ENCODE measurements at places on chromosomes 3 and 15.

DNA sequence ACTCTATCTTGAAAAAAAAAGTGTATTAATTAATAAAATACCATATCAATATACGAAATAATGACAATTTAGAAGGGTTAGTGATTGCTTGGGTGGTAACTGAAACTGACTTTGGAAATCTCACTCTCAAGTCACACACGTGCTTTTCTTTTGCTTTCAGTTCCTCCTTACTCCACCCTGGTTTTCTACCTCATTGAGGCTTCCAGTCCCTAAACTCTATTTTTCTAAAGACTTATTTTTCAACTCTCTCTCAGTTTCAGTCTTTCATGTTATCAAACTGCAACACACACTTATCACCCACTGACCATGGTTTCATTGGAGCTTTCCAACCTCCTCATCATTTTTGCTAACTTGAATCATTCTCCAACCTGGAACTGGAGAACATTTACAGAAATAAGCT is 23.5 kb downstream of the IL12A start:
- no peak for DNase-seq

DNA sequence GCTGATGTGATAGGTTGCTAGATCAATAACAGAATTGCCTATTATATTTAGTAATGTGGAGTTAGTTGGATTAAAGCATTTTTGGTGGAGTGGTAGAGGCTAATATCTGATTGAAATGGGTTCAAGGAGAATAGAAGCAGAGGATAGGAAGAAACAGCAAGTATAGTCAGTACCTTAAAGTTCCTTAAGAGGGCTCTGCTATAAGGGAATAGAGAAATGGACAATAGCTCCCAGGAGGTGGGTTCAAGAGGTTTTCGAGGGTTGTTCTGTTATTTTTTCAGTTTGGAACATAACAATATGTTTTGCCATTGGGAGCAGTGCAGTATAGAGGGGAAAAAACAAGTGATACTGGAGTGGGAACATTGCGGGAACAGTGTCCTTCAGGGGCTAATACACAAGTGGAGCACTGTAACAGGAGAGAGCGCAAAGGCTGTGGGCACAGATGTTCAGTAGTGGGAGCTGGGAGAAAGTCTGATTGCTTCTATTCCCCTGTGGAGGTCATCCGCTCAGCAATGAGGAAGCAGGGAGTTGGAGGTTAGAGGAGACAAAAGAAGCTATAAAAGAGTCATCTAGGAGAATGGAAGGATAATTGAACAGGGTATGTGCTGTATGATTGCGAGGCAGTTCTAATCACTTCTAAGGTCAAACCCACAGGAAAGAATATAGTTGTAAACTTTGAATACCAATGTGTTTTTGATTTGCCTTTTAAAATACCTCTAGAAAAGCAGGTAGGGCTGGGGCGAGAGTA is 3.3 kb downstream of the MRPS11 start:
- DNase-seq = no peak

DNA sequence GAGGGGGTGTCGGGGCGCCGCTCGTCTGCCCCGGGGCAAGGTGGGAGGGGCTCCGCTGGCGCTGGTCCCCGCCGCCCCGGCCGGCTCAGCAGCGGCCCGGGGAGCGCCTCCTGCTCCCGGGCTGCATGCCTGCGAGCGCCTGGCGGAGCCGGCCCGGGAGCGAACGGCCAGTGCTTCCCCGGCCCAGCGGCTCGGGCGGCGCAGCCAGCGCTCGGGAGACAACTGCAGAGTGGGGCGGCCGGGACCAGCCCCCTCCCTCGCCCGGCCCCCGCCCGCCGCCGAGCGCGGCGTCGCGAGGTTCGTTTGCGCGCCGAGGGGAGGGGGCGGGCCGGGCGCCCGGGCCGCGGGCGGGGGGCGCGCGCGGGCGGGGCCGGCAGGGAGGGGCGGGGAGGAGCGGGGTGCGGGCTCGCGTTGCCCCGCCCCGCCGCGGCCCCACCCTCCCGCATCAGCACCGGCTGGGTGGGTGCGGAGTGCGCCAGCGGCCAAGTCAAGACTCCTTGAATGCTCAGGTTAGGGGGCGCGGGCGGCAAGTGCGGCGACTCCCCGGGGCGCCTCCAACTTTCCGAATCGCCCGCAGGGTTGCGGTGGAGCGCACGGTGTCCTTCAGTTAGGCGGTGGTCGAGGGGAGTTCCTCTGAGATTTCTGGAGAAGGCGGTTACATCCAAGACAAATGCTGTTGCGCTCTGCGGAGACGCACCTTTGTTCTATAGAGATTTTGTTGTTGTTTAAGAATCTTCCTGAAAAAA is at the start of gene RGMA:
RGMA (minus strand) TSS at position 231 of the 746 bp plus-strand sequence. CDS start 279 bp downstream, outside the sequence.
- DNase-seq = peak; percentile 88

- DNase-seq = peak; percentile 8
Observed at GRCh38 chr3:50737906-50738598, 63.3 kb downstream of the DOCK3 start.

GRCh38 chr3:43062040-43062563 is 43.8 kb downstream of the POMGNT2 start:
- no peak for DNase-seq

- DNase-seq = no peak
Observed at GRCh38 chr15:88571153-88571851, 24.8 kb upstream of the DET1 start.

- DNase-seq = peak; percentile 40
Observed at GRCh38 chr15:40754574-40754882, 526 bp downstream of the RMDN3 start.

GRCh38 chr15:60945196-60945595 is 283.9 kb downstream of the RORA start:
- no peak for DNase-seq

DNA sequence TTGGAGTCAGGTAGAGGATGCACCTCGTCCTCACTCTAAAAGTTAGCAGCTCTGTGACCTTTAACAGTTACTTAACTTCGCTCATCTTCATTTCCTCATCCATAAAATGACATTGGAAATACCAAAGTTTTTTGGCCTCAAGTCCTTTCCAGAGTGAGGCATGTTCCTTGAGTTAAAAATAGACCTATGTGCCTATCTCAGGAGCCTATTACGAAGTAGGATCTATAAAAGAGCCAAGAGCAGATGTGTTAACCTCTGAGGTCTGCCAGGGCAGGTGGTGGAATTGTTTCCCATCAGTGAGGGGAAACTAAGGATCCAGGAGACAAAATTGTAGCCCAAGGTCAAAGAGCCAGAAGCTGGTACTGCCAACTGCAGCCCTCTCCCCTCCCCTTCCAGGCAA is 120.4 kb upstream of the EIF1B start:
- no peak for DNase-seq

DNA sequence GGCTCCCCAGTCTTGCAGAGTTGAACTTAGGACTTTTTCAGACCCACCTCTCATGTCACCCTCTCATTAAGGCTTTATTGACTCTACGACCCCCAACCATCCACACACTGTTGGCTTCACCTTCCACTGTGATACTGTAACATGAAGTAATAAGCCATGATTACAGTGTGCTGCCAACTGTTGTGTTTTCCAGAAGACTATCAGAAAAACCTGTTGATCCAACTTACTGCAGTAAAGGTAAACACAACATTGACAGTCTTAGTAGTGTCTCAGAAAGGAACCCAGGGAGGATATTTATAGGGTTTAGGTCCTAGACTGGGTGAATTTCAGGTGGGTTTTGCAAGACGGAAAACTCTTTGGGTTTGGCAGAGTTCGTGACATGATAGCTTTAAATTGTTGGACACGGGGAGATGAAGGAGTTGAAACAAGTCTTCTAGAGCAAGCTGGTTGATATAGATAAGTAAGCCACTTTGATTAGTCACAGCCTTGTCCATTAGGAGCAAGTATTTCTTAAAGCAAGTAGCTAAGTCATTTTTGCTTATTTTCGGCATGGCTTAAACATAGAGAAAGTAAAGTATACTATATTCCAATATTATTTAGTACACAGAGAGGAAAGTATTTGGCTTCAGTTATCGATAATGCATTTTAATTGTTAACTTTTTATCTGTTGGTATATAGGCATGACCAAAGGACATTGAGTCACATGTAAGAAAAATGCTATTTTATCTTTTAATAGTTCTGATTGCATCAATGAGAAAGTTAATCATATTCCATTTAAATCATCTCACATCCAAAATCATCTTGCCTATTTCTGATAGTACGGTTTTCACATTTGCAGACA is 2.4 kb upstream of the COL6A5 start:
- no peak for DNase-seq

- DNase-seq = no peak
Observed at GRCh38 chr3:63559884-63560283, 92.6 kb upstream of the SNTN start.

DNA sequence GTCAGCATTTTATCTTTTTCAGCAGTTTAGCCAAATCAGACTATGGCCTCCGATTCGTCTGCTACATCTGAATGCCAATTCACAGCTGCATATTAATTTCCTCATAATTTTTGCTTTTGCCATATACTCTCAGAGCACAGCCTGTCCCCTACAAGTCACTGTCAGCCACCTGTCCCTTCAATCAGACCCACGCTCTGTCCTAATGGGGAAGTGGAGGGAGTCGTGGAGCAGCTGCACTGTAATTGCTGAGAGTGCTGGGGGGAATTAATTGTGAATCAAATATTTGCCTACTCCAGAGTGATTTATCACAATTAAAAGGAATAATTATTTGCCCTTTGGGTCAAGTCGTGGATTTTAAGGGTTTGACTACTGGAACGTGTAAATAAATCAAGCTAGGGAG is 75.5 kb downstream of the EBLN2 start:
- no peak for DNase-seq

GRCh38 chr3:43957553-43957952 is 266.8 kb downstream of the ABHD5 start:
- no peak for DNase-seq

- DNase-seq = no peak
Observed at GRCh38 chr3:138696666-138697370, 88.2 kb downstream of the FAIM start.

DNA sequence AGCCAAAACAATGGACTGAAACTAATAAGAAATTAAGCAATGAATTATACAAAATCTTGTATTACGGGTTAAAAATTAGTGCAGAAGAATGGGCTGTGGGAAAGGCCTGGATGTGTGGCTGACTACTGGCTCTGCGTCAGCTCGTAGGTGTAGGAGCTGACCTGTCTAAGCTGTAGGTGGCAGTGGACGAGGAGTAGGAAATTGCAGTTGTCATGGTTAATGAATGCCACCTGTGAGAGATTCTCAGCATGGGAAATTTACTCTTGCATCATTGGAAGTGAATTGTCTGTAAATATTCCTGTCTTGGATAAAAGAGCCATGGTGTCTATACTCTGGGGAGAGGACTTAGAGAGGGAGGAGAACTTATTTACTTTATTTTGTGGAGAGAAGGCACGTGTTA is 23.4 kb downstream of the CHRNA7 start:
- no peak for DNase-seq

GRCh38 chr3:24831221-24831620 is 336.6 kb upstream of the THRB start:
- DNase-seq = no peak
